ENCODE measurements at places on chromosomes 5 and 9.

DNA sequence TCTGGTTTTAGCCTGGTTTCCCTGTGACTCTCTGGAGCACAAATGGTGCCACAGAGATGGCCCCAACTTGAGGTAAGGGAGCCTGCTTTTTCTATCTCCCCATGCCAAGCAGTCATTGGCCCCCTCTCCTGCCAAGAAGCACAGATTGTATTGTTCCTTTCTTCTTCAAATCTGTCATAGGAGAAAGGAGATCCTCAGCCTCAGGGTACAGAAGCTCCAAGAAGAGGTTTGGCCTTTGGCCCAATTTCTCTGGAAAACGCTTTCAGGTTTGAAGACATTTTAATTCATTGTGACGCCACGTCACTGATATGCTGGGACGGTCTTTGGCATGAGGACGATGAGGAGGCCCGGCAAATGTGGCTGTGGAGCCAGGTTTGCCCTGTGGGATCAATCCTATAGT is 29.2 kb upstream of the PANK3 start:
- DNase-seq = no peak

GRCh38 chr5:128358826-128359225 is 179.2 kb downstream of the FBN2 start:
- no peak for DNase-seq

DNA sequence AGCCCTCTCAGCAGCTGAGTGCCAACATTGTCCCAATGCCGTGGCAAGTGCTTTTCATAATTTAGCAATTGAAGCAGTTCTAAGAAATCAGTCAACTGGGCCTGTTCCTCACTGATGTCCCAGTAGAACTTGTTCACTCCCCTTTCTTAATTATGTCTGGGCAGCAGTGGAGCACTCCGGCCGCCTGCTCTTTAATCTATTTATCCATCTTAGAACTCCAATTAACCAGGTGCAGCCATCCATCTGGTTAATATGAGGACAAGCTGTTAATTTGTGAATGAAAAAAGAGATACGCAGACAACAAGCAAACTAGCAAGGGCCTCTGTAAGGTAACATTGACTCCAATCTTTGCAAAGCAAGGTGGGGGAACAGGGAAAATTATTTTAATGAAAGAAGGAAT is 39.4 kb downstream of the MAT2B start:
- DNase-seq = no peak

- DNase-seq = no peak
These were observed 291.9 kb upstream of the PDE4D start for GRCh38 chr5:60185231-60186099.

DNA sequence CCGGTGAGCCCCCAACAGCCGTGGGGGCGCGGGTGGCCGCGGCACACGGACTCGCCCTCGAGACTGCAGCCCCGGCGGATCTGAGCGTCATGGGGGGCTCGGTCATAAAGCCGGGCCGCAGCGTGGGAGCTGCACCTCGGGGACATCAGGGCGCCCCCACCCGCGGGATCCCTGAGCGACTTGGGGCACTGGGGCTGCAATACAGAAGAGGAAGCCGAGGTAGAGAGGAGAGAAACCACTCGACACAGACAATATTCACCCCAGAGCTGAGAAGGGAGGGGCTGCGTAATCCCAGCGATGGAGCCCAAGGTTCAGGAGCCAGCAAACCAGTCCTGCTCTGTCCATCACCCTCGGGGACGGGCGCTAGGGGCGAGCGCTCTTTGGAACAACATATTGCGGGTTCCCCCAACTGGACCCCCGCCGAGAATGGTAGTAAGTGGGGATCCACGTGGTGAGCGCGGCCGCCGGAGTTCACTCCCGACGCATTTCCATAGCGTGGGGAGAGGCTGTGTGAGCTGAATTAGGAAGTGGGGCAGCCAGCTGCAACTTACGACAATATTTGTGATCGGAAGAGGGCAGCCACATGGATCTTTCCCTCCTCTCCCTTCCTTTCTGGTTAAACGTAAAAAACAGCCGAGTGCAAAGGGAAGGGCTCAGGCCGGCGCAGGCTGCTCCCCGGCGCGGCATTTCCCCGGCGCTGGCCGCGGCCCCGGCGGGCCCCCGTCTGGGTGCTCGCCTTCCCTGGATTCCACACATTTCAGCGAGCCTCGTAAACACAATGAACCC is 9.9 kb downstream of the PTCH1 start:
- peak; percentile 83 for DNase-seq

All from amniotic epithelial cell (primary cell).